ENCODE measurements at places on chromosomes 2 and 18.
A peak's percentile ranks its signal among the peaks of the same experiment; 100 is the strongest.

DNA sequence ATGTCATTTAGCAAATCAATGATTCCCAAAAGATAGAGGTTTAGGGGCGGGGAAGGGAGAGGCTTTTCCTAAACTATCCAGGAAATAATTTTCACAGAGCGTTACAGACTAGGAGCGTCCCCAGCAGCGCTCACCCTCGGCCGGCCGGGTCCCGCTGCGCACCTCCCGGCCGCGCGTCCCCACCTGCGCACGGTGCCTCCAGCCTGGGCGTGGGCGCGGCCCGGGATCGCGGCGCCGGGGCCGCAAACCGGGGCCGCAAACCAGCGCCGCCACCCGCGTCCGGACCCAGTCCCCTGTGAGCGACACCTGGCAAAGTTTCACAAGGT, 684 bp upstream of the ZCCHC2 start:
- DNase-seq, result no peak

GRCh38 chr18:10319914-10320600, 134.4 kb upstream of the APCDD1 start:
- DNase-seq, result no peak

DNA sequence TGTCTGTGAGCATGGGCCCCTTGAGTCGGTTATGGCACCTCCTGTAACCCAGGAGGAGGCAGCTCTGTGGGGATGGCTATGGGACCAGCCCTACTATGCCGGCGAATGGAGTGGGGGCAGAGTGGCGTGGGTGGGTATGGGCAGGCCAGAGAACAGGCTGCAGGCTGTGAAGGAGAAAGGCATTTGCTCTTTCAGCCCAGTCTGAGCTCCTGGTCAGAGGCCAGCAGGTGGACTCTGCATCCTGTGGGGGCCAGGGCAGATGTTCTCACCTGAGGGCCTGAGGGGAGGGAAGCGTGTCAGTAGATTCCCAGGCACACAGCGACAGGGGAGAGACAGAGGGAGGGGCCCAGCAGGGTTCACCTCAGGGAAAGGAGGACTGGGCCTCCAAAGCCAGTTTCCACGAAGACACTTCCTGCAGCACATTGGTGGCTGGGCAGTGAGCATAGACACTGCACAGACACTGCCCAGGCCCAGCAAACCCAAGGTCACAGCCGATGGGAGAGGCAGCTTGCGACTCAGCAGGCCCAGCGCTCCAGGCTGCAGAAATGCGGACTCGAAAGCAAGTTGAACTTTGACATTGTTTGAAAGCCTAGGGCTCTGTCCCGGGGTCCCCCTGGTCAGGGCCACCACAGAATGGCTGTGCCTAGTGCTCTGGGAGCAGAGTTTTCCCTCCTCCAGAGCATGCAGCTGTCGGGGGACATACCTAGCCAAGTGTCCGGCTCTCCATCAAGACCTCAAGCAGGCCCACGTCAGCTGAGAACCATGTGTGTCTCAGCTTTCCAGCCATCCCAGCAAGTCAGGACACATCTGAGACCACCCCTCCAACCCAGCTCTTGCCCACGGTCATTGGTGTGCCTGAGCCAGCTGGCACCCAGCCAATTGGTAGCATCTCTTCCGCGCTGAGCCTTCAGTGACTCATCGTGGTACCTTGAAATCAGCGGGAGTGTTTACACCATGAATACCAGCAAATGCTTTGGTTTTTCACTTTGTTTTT, 53.8 kb downstream of the TGOLN2 start:
- DNase-seq, result peak; percentile 54

GRCh38 chr2:234075947-234076346, 25.4 kb downstream of the SPP2 start:
- no peak for DNase-seq

DNA sequence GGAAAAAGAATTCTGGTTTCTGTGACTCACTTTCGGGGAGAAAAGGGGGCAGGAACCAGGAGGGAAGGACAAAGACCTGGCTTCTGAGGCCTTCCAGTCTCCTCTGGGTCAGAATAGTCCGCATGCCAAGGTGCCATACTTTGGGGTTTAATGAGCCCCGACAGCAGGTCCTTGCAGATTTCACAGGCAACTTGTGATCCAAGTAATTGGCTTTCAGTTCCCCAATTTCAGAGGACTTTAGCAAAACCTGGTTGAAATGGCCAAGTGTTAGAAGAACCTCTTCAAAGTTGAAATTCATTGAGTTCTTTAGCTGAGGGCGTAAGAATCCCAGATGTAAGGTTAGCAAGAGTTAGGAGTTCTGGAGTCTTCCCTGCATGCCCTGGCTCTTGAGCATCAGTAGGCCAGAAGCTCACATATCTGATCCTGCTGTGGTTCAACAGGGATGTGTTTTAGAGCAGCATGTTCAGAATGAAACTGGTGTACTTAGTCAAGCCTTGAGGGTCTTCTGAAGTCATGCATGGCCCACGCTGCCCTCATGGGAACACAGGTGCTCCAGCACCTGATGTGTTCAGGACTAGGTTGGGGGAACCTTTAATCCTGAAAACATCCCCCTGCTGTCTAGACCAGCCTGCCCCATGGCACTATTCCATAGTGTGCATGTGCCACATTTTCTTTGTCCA, 143.0 kb downstream of the NUP35 start:
- DNase-seq, result no peak

GRCh38 chr2:128325611-128326181, 7.0 kb upstream of the HS6ST1 start:
- no peak for DNase-seq

DNA sequence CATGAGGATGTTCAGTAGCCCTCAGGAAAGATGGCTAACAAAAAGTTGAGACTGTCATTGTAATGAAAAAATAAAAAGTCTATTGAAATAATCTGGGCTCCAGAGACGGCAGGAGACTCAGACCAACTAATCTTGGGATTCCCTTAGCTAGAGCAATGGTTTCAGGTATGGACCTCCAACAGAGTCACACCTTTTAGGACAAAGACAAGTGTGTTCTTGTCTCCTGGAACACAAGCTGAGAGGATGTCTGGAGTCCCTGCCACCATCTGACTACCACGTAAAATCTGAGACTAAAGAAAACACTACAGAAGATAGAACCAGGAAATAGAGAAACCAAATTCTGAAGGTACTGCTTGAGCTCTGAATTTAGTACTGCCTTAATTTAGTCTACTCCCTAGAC, 103.3 kb upstream of the RBBP8 start:
- no peak for DNase-seq

GRCh38 chr18:60092073-60092472, 192.3 kb downstream of the PMAIP1 start:
- DNase-seq, result no peak

DNA sequence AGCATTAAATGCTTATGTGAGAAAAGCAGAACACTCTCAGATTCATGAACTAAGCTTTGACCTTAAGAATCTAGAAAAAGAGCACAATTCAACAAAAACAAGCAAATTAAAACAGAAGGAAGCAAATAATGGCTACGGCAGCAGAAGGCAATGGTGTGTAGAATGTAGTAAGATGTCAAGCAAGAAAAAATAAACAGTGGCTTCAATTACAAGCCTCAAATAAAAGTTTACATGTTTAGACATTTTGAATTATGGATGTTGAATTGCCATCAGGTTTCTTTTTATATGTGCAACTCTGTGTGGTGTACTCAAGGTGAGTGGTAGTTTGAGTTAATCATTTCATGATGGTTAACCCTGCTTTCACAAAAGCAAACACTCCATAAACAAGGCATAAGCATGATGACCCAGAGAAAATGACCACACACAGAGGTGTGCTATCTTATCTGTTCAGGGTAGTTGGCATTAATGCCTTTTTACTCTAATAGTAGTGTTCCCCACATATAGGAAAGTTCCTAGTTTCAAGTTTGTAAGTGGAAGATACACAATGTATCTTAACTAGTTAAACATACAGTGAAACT, 207.1 kb downstream of the FIGN start:
- no peak for DNase-seq

- no peak for DNase-seq
Measured at GRCh38 chr2:104472076-104472475, 381.8 kb upstream of the POU3F3 start.

GRCh38 chr2:28588292-28588670, 92.4 kb downstream of the PLB1 start:
- no peak for DNase-seq

GRCh38 chr2:107132070-107132469, 246.1 kb upstream of the ST6GAL2 start:
- DNase-seq, result no peak

GRCh38 chr2:169343202-169343601, 19.1 kb downstream of the LRP2 start:
- DNase-seq, result no peak

- DNase-seq, result no peak
Measured at GRCh38 chr2:73823916-73824523, 4.7 kb upstream of the STAMBP start.

DNA sequence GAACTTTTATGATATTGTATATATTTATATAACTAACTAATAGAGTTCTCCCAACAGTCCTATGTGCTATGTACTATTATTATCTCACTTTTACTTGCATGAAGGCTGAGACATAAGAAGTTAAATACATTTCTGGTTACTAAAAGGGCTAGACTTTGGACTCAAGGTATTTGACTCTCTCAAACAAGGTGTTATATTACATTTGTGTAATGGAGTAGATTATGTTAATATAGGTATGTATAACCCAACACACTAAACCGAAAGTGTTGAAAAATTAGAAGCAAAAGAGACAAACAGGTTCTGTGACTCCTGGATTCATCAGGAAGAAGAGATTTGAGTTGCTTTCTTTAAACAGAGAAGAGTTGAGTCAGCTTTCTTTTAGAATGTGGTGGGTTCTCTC, 733.6 kb upstream of the ZEB2 start:
- DNase-seq, result no peak

DNA sequence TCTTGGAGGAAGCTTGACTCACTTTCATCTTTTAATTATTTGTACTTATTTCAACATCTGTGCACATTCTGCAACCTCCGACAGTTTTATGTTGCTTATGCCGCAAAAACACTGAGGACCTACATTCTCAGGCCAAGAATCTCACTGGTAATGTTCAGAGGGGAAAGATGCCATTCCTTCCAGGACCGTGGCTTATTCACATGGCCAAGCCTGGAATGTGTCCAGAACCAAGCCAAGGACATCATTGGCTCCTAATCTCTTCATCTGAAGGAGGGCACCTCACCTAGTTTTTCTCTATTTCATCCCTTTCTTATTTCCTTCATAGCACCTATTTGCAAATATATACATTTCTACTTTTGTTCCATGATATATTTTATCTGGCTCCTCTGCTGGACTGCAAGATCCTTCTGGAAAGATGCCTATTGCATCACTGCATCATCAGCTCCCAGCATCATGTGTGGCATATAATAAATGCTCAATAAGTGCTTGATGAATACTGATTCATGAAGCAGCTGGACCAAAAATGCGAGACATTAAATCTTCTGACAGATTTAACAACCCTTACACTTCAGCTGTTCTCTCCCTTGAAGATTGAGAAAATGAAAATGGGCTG, 377.1 kb downstream of the TNS1 start:
- DNase-seq, result peak; percentile 54

- no peak for DNase-seq
Measured at GRCh38 chr18:5439986-5440696, 103.7 kb downstream of the EPB41L3 start.

- no peak for DNase-seq
Measured at GRCh38 chr2:15119722-15120175, 441.4 kb downstream of the NBAS start.

DNA sequence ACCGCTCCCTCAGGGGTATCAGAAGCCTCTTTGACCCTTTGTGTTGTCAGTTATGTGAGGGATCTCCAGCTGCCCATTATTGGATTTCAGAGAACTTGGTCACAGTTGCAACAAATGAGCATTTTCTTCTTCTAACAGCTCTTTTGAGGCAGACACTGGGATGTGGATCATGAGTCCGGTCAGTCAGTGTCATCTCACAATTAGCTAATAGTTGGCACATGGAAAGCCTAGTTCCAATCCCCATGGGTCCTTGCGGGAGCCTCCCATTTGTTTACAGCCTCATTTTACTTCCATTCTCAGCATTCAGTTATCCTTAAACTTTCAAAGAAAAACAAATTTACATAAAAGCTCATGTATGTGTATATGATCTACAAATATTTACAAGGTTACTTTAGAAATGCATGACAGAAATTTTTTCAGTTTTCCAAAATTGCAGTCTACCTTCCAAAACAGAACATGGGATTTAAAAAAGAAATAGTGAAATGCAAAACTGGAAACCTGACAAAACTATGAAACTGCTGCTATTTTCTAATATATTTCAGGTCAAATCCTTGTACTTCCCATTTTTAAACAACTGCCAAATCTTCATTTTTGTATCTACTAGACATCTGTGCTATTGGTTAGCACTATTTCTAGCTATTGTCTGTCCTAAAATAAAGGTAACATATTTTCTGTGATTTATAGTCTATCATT, 547.1 kb upstream of the ZEB2 start:
- peak; percentile 44 for DNase-seq

- no peak for DNase-seq
Measured at GRCh38 chr2:73408198-73408597, 22.6 kb downstream of the ALMS1 start.

DNA sequence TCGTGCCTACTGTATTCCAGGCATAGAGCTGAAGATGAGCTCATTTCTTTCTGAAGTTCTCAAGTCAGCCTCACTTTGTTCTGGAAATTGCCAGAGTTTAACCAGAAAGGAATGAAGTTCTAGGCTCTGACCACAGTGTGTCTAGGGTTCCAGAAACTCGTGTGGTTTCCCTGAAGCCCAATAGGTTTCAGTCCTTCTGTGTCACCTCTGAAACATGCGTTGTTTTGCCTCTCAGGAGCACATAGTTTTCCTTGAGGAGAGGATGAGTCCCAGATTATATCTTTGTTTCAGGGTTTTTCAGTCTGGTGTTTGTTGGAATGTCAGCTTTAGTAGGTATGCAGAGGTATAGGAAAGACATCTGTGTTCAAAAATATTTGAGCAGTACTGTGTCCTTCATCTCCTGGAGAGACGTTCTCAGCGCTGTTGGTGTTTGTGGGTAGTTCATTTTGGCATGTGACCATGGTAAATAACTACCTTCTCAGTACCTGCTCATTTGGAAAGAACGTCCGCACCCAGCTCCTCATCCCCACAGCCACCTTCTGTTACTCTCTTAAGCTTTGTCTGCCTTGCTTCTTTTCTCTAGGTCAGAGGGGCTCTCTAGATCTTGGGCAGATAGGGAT, 56.6 kb downstream of the RALBP1 start:
- no peak for DNase-seq

DNA sequence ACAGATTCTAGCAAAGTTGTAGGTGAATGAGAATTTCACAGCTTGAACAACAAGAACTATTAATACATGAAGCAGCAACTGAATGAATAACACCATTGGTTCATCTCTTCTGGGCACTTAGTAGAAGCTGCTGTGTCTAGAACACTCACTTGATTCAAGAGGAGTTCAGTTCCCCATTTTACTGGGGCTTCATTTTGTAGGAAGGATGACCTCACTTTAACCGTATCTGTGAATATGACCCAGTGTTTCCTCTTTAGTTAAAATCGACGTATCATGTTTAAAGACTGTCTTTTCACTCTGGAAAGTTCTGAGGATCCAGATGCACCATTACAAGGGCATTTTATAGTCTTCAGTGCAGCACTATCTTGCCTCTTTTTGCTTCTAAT, 47.8 kb downstream of the LRRTM1 start:
- DNase-seq, result no peak

GRCh38 chr2:10169053-10169578, 46.6 kb downstream of the RRM2 start:
- DNase-seq, result peak; percentile 5

Measured in right forelimb (tissue), 1 donor.